Karpas-422 (cell line): ENCODE measurements at places on chromosomes 7 and 10.

GRCh38 chr7:132783824-132784223 lies 207.6 kb upstream of the PLXNA4 start:
- no peak for DNase-seq

- DNase-seq: no peak
These were observed 10.4 kb upstream of the SP8 start for GRCh38 chr7:20797042-20797461.

DNA sequence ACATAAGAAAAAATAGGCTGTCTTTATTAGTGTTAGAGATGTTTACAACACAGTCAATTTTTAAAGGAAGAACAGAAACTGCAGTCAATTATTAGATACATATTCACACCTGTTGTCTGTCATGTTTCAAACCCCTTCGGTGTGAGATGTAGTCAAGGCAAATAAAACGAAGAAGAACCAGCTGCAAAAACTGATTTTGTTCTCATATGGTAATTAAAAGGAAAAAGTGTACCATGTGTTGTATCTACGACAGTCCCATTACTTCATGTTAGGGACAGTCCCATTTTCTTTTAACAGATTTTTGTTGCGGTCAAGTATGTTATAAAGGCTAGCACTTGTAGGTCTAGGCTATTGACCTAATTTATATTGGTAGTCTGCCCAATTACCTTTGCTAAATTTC lies 149.4 kb downstream of the LRRN3 start:
- DNase-seq: no peak

DNA sequence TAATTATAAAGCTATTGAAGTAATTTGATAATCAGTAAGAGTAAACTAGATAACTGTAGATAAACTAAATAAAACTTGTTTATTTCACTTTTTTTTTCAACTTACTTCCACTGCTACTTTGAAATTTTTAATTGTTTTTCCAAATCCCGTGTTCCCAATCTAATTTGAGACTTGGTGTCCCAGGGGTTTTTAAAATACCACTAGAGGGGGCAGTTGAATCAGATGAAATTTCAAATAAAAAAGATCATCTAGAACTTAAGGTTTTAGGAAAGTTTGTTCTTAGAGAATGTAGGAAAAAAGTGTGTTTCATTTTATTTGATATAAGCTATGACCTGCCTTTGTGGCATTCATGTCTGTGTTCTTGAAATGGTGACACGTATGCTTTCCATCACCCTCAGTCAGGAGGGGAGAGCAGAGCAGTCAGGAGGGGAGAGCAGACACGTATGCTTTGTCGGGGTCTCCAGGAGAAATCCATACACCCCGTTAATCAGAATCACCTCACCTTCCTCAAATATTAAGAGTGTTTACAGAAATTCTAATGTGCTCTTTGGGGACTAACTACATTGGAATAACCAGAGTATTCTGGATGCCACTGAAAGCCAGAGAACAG lies 49.9 kb downstream of the C10orf67 start:
- no peak for DNase-seq

DNA sequence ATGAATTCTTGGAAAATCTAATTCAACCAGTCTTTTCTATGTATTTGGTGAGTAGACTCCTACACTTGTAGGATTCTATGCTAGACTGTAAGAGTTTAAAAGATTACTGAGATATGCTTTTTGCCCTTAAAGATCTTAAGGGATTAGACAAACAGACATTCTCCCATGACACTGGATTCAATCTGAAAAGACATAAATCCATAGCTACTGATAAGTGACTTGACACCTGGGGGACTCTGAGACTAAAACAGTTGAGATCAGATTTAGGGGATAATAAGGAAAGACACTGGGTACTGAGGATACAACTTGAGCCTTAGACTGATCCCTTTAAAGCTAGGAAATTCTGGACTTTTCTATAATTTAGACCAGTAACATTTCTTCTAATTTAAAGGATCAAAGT lies 1233.4 kb downstream of the XPNPEP1 start:
- no peak for DNase-seq

- no peak for DNase-seq
These were observed 87.1 kb downstream of the CRTAC1 start for GRCh38 chr10:97943294-97943693.

DNA sequence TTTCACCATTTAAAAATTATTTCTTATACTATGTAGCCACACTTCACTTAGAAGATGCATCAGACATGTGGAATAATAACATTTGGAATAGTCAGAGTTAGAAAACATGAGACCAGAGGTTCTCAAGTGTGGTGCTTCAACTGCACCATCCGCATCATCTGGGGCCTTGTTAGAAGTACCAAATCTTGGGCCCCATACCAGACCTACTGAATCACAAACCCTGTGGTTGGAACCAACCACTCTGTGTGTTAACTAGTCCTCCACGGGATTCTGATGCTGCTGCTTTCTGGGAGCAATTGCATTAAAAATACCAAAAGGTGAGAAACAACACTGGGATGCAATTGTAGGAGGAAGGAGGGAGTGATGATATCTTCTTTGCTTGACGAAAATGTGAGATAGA lies 125.2 kb downstream of the GNAT3 start:
- DNase-seq: no peak

DNA sequence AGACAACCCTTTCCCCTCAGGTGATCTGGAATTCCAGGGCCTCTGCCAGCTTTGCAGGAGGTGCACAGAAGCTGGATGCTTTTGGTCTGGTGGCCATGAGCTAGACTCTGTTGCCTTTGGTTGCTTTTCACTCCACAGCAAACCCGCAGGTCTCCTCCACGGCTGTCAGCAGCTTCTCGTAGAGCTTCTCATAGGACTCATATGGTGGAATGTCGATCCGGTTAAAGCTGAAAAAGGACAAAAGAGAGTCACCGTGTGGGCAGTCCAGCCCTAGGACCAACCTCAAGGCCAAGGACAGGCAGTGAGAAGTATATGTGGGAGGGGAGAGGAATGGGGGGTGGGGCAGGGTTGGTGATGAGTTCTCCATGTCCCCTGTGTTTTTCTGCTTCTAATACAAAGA lies 113.5 kb downstream of the SMURF1 start:
- no peak for DNase-seq

GRCh38 chr7:50684011-50684712 lies 98.5 kb downstream of the GRB10 start:
- no peak for DNase-seq

GRCh38 chr10:7950981-7951847 lies 103.3 kb upstream of the GATA3 start:
- no peak for DNase-seq

- no peak for DNase-seq
These were observed 7.2 kb upstream of the SP8 start for GRCh38 chr7:20793694-20794394.

GRCh38 chr7:38825721-38826440 lies 83.1 kb downstream of the VPS41 start:
- DNase-seq: peak; percentile 52

- no peak for DNase-seq
These were observed 13.4 kb downstream of the LRRC18 start for GRCh38 chr10:48926255-48926654.

DNA sequence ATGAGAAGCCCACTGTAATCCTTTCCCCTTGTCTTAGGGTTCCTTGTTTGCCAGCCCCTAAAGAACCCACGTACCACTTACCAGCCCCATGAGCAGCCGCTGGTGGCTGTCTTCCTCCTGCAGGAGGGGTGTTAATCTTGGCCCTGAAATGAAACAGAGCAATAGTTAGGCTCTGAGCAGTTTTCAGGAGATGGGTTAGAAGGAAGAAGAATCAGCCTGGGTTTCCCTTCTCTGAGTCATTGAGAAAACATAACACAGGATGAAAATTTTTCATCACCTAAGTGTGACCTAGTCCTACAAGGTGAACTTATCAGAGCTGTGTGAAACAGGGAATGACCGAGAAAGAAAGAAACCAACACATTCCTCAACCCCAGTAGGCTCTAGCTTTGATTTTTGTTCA lies 90.0 kb downstream of the GSAP start:
- DNase-seq: no peak

DNA sequence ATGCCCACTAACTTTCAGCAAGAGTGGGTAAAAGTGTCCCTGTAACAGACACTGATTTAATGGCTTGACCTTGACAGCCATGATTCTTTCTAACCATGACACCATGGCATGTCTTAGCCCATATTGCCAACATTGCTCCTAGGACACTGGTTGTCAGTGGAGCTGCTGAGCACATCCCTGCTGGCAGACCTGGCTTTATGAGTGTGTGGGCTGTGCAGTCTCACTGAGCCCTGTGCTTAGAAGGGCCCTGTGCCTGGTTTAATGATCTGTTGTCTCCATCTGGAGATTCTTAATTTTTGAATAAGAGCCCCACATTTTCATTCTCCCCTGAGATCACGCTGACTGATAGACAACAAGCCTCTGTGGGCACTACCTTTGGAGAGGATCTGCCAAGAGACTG lies 243.1 kb upstream of the KIAA1217 start:
- no peak for DNase-seq

DNA sequence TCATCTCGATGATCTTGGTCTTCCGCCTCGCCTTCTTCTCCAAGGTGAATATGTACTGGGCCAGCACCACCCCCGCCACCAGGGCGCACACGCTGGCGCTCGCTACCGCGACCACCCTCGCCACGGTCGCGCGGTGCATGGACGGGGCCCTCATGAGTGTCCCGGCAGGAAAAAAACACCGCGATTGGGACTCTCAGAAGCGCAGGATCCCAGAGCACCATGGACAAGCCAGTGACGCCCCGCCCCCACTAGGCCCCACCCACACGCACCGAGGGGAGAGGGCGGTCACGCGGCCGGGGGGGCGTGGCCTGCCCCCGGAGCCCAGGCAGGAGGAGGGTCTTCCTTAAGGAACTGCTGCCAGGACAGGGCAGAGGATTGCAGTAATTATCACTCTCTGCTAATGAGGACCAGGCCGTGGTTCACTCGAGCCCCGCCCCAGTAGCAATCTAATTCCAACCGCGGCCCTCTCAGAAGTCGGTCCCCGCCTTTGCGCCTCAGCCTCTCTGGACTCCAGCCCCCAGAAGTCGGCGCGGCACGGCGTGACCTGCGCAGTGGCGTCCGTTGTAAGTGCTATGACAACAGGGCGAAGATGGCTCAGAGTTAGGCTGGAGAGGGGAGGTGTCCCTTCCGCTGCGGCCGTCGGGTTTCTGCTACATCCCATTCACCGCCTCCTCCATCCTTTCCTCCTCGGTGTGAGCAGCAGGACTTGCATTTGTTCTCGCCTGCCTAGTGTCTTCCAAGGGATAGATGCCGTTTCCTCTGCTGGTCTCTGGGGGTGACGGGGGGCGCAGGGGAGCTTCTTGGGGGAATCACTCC lies at the start of gene BBS9:
Gene BBS9, plus strand, starts transcription at position 575 of the 816 bp plus-strand sequence. CDS start 16,689 bp downstream, outside the sequence.
- peak; percentile 97 for DNase-seq

DNA sequence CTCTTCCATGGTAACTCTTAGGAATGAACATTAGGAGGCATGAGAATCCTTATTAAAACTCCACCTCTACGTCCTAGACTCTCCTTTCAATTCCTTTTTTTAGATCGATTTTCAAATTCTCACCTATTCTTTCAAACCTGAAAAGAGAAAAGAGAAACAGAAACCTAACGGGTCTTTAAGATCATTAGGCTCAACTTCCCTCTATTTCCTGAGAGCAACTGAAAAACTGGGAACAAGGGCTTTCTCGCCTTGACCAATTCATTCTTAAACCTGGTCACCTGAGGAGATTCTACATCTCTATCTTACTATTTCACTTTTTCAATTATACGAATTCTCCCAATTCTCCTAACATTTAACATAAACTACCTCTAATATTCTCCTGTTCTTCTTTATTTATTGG lies 2.8 kb downstream of the TFEC start:
- no peak for DNase-seq

DNA sequence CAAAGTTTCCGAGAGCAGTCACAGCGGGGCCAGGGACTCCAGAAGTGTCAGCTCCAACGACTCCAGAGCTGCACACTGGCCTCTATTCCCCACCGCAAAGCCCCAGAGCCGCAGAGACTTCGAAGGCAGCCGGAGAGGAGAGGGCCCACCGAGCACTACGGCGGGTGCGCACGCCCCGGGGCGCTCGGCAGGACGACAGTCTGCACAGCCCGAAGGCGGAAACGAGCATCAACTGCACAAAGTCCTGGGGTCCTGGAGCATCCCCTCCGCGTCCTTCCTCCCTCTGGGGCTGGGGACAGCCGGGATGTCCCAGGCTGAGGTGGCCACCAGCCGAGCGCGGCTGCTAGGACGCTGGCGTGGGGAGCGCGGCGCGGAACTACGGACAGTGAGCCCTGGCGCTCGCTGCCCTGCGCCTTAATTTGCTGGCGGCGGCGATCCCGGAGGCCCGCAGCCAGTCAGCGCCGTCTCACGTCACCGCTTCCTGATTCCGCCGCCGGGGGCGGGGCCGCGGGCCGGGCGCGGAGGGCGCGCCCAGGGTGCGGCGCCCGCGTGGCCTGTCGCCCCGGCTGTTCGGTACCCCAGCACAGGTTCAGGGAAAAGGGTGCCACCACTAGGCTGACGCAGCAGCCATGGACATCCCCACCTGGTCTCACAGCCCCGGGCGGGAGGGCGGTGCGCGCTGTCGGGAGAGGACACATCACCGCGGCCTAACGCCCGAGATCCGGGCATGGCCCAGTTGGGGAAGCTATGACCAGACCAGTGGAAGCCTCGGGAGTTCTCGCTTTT lies at the start of gene TBX20:
Gene TBX20, minus strand, starts transcription at position 391 of the 786 bp plus-strand sequence. CDS start 480 bp downstream, outside the sequence.
- DNase-seq: no peak

DNA sequence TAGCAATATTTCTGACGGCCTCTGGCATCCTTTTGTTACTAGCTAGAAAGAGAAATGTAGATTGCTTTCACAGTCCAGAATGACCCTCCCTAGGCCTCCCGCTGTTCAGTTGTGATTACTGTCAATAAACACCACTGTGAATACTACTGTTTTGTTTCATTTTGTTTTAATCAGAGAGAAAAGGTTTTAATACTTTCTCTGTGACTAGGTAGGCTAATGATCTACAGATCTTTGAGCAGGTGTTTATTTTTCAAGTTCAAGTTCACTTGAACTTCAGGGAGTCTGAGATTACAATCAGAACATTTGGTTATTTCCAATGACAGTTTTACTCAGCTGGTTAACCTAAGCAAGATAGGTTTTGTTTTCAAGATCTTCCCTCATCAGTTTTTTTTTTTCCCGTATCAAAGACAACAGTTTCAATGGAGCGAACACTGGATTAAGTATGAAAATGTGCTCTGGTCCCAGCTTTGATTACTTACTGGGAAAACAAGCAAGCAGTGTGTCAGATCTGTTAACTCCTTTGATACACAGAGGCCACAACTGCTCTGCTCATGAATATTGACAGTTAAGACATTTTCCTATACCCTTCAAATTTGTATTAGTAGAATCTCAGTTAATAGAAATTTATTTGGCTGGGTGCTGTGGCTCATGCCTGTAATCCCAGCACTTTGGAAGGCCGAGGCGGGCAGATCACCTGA lies 34.8 kb downstream of the VKORC1L1 start:
- no peak for DNase-seq

DNA sequence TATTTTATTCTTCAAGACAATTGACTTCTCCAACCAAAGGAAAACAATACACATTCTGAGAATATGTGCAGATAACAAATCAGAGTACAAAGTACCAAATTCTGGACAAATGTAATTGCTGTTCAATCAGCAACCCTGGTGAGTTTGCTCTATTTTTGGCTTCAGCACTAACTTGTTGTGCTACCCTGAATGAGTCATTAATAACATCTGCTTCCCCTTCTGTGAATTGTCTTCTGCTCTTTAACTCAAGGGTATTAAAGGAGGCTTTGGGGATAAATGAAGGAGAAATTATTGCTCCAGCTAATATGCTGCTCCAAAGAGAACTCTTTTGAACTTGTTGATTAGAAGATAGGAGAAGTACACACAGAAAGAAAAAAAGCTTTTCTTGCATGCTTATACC lies 459.3 kb downstream of the HTR7 start:
- no peak for DNase-seq
